Activated gamma-delta T cell treated with Interleukin-2 at 50 U/mL for 16 hours (primary cell): ENCODE measurements at places on chromosomes 12 and 14.

GRCh38 chr12:113392520-113392919 is 11.2 kb downstream of the SDS start:
- no peak for DNase-seq

GRCh38 chr12:92431146-92431545 is 271.6 kb upstream of the PLEKHG7 start:
- peak; percentile 7 for DNase-seq

DNA sequence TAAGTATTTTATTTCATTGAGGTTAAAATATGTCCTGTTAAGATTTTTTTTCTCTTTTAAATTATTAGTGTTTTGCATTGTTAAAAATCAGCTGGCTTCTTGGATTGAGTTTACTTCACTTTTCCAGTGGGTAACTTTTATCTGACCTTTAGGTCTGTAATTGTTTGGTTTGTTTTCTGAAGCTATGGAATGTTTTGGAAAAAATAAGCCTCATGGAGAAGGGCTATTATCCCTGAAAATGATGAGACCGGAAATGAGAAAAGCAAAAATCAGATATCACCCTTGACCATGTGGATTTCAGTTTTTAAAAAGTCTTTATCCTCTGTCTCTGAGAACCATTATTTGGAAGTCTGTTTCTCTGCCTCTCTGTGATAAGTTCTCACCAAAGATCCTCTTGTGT is 180.9 kb downstream of the RAD51B start:
- no peak for DNase-seq

DNA sequence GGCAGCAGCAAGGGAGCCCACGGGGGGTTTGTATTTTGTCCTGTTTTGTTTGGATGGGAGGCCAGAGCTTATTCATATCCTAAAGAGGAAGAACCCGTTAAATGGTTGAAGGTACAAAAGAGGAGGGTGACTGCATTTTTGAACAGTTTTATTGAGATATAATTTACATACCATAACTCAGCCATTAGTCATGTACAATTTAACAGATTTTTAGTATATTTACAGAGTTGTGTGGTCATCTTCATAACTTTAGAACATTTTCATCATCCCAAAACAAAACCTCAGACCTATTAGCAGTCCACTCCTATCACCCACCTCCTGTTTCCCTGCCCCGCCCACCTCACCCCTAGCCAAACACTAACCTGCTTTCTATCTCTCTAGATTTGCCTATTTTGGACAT is 12.6 kb downstream of the NRDE2 start:
- no peak for DNase-seq

GRCh38 chr12:93243689-93244513 is 133.8 kb upstream of the NUDT4 start:
- DNase-seq = no peak

GRCh38 chr12:11859705-11860425 is 210.4 kb downstream of the ETV6 start:
- no peak for DNase-seq

GRCh38 chr12:125431516-125431915 is 366.3 kb downstream of the AACS start:
- no peak for DNase-seq

- DNase-seq = no peak
These were observed 68.0 kb downstream of the DIP2B start for GRCh38 chr12:50572760-50573159.

DNA sequence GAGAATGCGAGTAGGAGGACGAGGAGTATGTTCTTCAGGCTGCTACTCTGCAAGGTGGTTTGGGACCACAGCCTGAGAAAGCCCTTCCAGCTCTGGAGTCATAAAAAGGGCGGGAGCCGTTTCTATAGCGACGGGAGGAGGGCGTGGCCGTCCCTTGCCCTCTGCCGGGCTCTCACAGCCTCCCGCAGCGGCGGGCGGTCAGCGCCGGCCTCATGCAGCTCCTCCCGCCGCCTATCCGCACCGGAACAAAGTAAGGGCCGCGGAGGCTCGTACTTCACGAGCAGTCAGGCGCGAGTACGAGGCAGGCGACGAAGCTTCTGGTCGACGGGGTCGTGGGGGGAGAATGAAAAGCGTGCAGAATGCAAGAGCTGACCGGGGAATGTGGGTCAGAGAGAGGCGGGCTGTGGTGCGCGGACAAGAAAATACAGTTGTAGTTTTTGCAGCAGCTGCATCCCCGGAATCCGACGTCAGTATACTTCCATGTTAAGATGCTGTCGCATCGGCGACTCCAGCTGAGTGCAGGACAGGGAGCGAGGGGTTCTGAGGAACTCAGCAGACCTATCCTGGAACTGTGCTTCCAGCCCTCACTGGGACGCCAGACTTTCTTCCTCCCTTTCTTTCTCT is at the start of gene DYRK4:
Gene DYRK4 (plus strand): TSS at position 175 of the 624 bp plus-strand sequence. CDS start 38 bp downstream, at position 213.
- DNase-seq = no peak

DNA sequence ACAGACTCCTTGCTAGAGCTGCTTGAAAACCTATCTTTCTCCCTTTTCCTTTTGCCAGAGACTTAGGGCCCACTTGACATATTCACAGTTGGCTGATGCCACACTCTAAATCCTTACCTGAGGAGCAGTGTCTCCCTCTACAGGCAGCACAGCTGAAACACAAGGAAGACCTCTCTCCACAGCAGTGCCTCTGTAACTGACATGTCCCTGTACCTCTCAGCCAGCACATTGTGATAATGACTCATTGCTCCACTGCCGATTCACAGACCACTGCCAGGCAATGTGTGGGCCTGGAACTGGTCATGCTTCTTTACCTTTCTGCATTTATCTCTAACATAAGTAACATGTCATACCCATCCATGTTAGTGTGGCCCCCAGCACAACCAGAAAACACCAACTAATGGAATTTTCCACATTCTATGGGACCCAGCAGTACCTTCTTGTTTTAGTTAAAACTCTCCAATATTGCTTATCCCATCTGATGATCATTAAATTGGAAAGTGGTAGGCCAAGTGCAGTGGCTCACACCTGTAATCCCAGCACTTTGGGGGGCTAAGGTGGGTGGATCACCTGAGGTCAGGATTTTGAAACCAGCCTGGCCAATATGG is 56.5 kb downstream of the GTF2A1 start:
- DNase-seq = peak; percentile 14

GRCh38 chr12:1496162-1496900 is 98.0 kb downstream of the FBXL14 start:
- no peak for DNase-seq

DNA sequence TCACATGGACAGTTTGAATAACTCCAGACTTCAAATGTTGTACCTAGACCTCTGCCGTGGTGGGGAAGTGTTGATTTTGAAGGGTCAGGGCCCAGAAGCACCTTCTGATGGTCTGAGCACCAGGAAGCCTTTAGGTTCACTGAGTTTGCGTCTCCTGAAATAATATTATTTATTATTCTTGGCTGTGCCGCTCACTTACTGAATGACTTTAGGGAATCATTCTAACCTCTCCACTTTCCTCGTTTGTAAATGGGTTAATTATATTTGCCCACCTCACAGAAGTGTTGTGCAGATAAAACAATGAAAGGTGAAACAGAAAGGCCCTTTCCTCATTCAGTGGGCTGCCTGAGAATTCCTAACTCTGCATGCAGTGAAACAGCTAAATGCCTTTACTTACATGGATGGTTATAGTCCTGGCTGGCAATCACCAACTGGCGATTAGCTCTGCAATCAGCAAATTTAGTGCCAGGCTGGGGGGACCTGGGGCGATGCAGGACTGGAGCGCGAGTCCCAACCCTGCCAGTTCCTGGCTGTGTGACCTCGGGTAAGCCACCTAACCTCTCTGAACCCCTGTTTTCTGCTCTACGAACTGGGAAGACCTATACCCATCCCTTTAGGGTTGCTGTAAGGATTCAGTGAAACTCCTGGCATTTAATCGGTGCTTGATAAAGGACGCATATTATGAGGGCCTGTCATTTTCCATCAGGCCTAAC is 57.5 kb downstream of the MAP1LC3B2 start:
- no peak for DNase-seq

- DNase-seq = no peak
These were observed 26.3 kb downstream of the ATXN7L3B start for GRCh38 chr12:74563927-74564326.

- no peak for DNase-seq
These were observed 115.4 kb downstream of the EXOC5 start for GRCh38 chr14:57153286-57153685.

GRCh38 chr14:103762036-103762435 is 46.4 kb downstream of the ZFYVE21 start:
- DNase-seq = no peak

GRCh38 chr14:92534932-92535643 is 21.5 kb downstream of the RIN3 start:
- no peak for DNase-seq

- no peak for DNase-seq
These were observed 63.9 kb downstream of the ANO2 start for GRCh38 chr12:5881101-5881606.

DNA sequence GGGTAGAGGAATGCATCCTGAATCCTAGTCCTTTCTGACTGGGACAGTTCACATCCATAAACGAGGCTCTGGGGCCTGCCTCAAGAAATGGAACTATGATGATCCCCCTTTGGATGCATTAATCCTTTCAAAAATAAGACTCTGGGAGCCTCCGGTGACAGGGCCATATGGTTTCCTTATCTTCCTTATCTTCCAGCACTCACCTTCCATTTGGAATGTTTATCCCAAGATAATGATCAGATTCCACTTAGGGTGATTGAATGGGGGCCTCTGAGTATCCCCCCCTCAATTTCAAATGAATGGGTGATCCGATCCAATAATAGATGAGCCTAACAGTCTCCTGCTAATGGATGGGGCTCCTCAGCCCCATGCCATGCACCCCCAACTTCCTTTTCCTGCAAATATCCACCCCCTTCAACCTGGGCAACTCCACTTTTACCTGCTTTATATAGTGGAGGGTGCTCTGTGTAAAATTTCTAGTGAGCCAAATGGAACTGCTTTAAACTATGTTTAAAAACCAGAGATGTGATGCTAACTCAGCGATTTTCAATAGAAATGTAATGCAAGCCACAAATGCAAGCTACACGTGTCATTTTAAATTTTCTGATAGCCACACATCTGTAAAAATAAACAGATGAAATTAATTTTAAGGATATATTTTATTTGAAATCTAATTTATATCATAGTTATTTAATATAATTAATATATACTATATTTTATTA is 157.8 kb downstream of the ZFP36L1 start:
- no peak for DNase-seq

DNA sequence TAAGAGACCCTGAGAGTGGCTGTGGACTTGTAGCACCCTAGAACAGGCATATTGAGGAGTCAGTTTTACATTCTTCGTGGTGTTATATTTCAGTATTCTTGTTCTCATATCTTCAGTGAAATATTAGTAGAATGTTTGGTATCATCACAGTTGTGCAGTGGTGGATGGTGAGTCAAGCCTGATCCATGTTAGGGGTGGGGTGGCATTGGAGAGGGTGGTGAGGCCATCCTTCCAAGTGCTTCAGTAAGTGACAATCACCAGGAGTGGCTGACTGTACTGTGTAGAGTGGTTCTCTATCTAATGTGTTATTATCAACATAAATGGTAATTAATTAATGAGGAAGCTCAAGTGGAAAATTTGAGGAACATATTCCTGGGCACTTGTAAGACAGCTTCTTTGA is 197.7 kb upstream of the SLC16A7 start:
- DNase-seq = no peak

DNA sequence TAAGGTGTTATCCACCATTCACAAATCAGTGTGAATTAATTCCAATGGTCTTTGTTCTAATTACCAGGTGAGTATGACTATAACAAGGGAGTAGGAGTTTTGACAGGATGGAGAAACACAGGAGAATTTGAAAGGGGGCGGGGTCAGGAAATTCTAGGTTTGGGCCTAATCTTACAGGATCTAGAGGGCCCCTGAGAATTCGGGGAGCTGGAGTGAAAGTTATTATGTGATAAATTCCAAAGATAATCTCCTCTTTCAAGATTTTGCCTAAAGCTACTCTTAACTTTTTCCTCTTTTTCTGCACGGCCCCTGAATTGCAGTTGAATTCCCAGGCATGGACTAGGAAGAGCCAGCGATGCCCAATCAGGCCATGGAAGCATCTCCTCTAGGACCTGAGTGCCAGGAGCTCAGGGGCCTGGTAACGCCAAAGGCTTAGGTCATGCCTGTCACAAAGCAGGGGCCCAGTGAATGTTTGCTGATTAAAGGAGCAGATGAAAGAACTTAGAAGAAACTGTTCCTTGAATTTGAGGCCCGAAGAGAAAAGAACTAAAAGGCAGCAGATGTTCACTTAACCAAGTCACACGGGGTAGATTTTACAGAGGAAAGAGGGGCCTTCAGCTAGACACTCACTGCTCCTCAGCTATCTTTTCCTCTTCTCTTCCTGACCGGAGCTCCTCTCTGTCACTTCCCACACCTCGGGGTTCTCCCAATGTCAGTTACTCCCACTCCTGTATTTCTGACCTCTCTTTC is 195.5 kb downstream of the PPM1H start:
- DNase-seq = no peak

DNA sequence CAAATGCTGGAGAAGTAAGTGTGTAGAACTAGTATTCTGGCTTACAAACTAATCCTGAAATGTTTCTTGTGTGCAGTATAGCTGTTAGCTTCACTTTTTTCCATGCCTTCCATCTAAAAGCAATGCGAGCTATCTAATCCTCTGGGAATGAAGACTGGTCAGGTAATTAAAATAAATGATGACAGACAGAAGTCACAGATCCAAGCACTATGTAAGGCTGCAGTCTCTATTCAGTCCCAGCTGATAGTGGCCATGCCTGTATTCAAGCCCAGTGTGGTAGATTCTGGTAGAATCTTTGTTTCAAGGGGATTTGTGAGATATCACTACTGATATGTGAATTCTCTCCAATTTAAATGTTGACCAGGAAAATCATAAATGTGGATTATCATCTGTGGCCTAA is 637.2 kb downstream of the TMTC2 start:
- DNase-seq = no peak

- no peak for DNase-seq
These were observed 201.5 kb upstream of the MYL2 start for GRCh38 chr12:111121840-111122239.
